ENCODE measurements at places on chromosomes 2 and 18. TPM values are rescaled to one million over a fixed set of nuclear protein-coding genes. Genes with fewer than 3 reads are reported as not detected.

GRCh38 chr2:129864719-129865118 is 114.7 kb upstream of the RAB6C start:
- no peak for DNase-seq

- no peak for DNase-seq
Measured at GRCh38 chr2:120277505-120278205, 25.0 kb downstream of the RALB start.

DNA sequence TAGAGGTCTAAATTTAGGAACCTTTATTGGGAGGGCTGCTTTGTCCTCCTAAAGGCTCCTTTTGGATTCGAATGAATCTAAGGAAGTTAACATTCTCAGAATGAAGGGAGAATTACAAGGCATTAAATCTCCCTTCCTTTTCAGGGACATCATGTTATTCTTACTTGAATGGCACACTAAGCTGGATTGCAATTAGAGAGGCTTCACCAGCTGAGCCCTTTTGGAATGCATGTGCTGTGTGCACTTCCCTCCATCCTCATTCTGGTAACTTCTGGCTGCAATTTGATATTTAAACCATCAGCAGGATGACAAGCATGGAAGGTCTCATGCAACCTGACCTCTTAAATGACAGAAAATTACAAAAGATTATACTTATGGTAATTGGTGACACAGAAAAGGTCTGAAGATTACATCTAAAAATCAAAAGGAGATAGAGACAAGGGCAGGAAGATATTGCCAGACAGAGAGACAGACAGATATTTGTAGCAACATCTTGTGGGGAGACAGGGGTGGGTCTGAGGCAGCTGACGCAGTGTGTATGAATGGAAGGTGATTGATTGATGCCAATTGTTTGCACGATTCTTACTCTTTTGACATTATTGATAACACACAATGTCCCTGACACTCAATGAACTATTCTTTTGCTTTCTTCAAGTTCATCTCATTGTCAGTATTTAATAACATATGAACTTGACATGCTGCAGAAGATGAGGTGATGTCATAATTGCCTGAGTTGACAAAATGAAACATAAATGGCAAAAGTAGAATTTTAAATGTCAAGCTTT is 570.8 kb upstream of the GYPC start:
- no peak for DNase-seq

DNA sequence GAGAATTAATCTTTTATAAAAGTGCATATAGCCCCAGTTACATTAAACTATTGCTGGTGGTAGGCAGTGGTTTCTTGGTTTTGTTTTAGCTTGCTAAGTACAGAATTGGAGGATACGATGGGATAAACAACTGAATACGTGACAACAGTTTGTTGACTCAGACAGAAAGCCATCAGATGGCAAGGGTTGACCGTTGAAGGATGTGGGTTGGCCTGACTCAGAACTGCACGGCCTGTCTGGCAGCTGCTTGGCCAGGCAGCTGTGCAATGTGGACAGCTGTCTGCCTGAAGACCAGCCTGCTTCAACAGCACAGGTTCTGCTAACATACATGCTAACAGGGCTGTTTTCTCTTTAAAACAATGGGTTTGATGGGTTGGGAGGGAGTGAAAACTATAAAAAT is 46.6 kb downstream of the PRKRA start:
- DNase-seq: peak; percentile 70

- DNase-seq: peak; percentile 35
Measured at GRCh38 chr2:128196471-128196931, 105.5 kb downstream of the UGGT1 start.

- no peak for DNase-seq
Measured at GRCh38 chr18:51516478-51517038, 319.1 kb upstream of the MEX3C start.

DNA sequence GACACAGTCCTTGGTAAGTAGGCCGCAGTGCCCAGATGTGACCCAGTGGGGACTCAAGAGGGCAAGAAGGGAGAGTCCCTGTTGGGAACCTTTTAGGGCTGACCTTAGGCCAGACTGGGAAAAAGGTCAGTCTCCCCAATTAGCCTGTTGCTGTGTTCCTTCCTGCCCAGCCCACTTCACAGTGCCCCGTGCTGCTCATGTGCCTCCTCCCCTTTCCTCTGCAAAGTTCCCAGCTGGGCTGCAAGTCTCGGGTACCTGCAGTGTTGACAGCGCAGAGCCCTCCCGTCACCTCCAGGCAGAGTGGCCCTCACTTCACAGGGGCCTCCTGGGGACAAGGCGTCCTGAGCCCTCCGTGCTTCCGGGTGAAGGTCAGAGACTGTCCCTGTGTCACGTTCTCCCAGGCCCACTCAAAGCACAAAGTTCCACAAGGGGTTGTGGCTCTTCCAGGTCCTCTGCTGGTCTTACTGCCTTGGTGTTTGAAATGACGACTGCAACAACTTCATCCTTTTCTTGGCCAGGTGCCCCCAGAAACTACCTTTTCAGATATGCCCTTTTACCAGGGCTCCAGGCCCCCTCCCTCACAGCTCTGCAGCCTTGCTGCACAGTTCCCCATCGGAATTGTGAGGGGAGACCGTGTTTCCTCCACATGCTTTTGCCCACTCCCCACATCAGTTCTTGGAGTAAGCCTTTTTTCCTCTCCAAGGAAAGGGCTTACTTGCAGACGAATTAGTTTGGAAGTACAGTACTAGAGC is 225.8 kb downstream of the ALPK2 start:
- DNase-seq: no peak

- no peak for DNase-seq
Measured at GRCh38 chr2:54240515-54241469, 15.2 kb downstream of the TSPYL6 start.

GRCh38 chr2:180367815-180368214 is 360.7 kb upstream of the CWC22 start:
- DNase-seq: peak; percentile 41

DNA sequence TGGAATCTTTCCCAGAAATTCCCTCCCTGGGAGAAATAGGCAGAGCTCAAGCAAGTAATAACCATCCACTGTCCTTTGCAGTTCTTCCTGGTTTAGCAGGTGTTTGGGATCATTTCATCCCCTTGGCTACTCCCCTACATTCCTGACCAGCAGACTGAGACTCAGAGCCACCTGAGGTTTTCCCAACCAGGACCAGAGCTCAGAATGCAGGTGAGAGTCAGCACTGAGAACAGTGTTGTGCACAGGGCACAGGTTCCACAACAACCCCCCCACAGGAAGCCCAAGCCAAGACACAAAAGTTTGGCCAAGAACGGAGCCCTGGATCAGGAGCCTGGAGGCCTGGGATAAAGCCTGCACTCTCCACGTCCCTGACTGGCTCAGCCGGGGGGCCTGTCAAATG is 21.0 kb upstream of the LOXHD1 start:
- DNase-seq: no peak

DNA sequence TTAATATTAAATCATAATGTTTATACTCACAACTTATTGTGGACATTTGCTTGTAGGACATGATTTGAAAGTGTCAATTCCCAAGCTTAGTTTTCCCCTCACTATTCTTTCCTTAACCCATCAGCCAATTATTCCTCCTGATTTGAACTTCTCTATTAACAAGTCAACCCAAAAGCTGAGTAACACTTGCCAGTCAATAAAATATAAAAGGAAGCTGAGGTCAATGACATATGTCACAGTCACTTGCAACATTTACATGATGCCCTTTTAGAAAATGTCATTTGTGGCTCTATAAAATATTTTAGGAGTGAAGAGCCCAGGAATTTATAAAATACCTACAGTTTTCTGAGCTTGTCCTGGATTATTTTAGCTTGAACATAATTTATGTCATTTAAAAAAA is 7.2 kb downstream of the CCDC68 start:
- DNase-seq: no peak

The OTX1 gene
- total RNA-seq: 1.5 TPM

The RIT2 gene
- total RNA-seq: not detected

Data from bronchial epithelial cell (primary cell).